ENCODE measurements at places on chromosomes 4 and X.

DNA sequence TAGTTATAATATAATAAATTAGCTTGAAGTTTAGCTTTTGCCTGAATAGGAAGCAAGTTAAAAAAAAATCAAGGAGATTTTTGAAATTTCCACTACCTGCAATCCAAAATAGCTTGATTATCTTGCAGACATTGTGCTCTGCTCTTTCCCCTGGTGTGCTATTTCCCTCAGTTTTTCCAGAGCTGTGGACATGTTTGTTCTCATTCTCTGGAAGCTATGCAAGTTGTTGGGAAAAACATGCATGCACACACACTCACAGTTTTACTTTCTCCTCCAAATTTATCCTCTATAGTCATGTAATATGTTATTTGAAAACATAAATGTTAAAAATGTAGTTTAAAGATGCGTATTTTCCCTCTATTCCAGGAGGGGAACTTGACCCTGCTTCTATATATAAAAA is 225.8 kb upstream of the ARSJ start:
- no peak for DNase-seq

DNA sequence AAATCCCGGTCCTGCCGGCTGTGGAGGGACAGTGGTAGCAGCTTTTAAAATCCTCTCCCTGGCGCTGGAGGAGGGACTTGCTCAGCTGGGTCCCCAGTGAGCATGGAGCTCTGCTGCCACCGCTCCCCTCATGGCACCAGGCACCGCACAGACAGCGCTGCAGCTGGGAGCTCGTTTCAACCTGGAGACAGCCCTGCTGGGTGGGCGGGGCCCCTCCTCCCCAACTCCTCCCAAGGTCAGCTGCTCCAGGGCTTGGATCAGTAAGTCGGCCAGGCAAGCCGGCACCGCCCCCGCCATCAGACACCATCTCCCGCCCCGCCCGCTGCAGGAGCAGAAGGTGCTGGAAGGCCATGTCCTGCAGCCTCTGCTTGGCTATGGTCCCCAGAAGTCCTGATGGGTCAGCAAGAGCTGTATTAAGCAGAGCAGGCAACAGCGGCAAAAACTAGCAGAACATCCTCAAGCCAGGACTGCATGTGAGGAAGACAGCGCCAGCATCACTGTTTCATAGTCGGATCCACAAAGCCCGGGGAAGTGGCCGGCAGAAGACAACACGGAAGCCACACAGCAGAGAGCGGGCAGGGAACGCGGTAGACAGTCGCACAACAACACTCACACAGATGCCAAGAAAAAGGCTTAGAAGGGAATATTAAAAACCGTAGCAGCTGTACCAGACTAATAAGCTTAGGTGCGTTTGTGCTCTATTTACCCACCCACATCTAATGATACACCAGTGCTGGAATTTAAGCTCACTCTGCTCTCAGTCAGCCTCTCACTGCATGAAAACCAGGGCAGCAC is 16.2 kb downstream of the ZFYVE28 start:
- DNase-seq, result peak; percentile 91

DNA sequence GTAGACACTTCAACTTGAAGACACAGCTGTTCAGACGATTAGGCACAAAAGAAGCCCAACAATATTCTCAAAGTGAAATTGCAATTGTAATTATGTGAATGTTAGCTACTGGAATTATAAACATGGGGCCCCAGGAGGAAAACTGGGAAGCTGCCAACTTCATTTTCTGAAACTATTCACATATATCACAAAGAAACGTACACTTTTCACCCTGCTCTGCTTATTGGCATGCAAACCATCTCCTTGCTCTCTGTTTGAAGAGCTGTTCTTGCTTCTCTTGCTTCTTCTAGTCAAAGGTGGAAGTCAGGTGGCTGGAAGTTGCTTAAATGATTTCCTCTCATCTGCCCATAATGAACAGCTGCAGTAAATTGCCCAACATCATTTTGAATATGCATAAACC is 320.1 kb downstream of the CFAP299 start:
- peak; percentile 29 for DNase-seq

DNA sequence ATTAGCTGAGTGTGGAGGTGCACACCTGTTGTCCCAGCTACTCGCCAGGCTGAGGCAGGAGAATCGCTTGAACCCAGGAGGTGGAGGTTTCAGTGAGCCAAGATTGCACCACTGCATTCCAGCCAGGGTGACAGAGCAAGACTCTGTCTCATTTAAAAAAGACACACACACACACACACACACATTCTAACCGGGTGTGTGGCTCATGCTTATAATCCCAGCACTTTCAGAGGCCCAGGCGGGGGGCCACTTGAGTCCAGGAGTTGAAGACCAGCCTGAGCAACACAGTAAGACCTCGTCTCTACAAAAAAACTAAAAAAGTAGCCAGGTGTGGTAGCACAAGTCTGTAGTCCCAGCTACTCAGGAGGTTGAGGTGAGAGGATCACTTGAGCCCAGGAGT is 152.3 kb downstream of the LRBA start:
- no peak for DNase-seq

DNA sequence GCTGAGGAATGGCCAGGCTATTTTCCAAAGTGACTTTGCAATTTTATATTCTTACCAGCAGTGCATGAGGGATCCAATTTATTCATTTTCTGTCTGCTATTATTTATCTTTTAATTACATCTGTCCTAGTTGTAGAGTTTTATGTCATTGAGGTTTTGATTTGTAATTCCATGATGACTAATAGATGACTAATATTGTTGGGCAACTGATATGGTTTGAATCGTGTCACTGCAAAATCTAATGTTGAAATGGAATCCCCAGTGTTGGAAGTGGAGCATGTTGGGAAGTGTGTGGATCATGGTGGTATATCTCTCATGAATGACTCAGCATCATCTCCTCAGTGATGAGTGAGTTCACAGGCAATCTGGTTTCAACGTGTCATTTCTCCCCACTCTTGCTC is 201.5 kb downstream of the TBX22 start:
- DNase-seq, result no peak

DNA sequence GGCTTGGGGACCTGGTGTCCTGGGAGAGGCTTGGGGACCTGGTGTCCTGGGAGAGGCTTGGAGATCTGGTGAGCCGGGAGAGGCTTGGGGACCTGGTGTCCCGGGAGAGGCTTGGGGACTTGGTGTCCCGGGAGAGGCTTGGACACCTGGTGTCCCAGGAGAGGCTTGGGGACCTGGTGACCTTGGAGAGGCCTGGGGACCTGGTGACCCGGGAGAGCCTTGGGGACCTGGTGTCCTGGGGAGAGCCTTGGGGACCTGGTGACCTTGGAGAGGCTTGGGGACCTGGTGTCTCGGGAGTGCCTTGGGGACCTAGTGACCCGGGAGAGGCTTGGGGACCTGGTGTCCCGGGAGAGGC is 12.6 kb downstream of the SHOX start:
- no peak for DNase-seq

GRCh38 chr4:183362916-183363542 is 40.8 kb upstream of the CLDN24 start:
- no peak for DNase-seq

Data from tongue (tissue), 3 donors.